ENCODE measurements at places on chromosomes 16 and 17.

DNA sequence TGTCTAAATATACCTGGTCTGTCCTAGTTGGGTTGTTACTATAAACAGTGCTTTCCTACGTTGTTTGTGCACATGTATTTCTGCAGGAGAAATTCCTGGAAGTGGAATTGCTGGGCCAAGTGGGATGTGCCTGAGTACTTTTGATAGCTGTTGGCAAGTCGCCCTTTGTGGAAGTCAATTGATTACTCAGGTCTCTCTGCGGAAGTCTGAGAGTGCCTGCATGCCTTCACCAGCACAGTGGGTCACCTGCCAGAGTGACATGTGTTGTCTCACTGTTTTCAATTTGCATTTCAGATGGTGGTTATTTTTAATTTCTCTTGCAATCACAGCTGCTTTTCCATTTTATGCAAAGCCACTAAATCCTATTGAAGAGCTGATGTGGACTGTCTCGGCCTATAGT lies 2.3 kb upstream of the MVD start:
- no peak for DNase-seq

DNA sequence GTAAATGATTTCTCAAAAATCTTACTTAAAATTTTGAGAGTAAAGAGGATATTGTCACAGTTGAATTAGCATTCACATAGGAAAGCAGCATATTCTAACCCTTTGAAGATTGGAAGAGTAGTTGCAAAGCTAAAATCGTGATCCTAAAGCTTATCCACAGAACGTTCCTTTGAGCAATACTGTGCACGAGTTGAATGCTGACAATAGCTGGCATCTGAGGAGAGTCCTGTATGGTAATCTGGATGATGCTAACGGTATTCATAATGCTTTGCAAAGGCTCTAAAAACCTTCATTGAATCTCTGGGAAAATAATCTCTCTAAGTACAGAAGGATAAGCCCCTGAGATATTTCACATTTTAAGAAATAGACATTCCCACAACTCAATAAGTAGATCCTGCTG lies 354.6 kb downstream of the CDH8 start:
- no peak for DNase-seq

- DNase-seq = no peak
These were observed 35.7 kb downstream of the SMARCE1 start for GRCh38 chr17:40611840-40612474.

GRCh38 chr16:88744577-88745521 lies 38.5 kb downstream of the CTU2 start:
- DNase-seq = no peak

DNA sequence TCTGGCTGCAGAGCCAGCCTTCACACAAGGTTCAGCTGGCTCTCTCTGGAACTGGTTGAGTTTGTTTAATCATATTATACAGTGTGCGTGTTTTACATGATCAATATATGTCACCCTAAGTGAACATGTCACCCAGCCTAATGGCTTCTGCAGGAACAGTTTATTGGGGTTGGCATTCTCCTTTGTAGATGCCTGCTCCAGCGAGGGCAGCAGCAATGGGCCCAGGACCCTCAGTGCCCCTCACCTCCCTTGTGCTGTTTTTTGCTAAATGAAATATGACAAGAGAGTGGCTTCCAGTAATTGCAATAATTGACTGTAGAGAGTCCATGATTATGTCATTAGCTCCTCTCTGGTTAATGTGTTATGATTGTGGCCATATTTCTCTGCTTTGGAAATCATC lies 387.2 kb downstream of the TMEM114 start:
- DNase-seq = no peak

GRCh38 chr16:57039148-57039812 lies 49.9 kb downstream of the NLRC5 start:
- DNase-seq = no peak

DNA sequence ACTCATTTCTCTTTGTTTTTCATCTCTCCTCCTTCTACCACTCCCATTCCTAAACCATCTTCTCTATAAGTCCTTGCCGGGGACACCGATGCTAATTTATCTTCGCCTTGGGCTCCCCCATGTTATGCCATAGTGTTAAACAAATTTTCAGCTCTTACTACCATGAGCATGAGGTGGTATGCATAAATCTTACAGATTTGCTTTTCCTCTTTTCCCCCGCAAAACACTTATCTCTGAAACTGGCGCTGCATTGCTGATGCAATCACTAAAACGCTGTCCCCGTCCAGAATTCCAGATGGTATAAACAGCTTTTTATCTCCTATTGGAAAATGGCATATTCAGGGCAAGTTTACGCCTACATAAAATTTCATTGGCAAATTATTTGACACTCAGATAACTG lies 673.6 kb upstream of the CDH8 start:
- DNase-seq = no peak

DNA sequence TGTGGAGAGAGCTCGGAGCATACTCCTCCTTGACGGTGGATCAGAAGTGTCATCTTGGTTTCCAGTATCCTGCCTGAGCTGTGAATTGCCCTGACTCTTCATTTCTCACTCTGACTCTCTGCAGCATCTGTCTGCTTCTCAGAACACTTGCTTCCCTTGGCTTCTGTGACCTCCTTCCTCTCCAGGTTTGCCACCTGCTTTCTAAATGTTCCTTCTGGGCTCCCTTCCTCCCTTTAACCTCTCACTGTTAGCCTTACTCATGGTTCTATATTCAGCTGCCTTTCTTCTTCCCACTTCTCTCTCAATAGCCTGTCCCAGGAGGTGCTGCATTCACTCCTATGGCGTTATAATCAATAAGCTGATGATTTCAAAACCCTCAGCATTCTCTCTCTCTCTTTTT lies 11.2 kb upstream of the PRKAR1A start:
- DNase-seq = no peak

- no peak for DNase-seq
These were observed 45.9 kb downstream of the HS3ST3B1 start for GRCh38 chr17:14346801-14347200.

DNA sequence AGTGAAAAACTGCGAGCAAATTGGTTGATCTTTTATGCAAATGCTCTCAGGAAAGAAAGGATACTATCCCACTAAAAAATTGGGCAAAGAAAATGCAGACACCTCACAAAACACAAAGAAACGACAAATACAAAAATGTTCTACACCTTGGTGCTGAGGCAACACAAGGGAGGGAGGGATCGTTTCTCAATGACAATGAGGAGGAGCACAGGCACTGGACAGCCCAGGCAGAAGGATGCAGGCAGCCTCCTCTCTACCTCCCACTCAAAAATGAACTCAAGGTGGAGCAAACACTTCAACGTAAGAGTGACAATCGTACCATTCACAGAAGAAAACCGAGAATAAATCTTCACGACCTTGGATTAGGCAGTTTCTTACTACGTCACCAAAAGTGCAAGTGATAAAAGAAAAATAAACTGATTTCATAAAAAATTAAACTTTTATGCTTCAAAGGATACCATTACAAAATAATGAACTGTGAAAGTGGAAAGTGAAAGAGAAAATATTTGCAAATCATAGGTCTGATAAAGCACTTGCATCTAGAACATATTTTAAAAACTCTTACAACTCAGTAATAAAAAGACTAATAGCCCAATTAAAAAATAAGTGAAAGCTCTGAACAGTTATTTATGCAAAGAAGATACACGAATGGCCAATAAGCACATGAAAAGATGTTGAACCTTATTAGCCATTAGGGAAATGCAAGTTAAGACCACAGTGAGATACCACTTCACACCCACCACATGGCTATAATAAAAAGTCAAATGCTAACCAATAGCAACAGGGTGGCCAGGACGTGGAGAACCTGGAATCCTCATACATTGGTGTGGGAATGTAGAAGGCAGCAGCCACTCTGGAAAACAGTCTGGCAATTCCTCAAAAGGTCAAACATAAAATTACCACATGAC lies 80.8 kb upstream of the TRAP1 start:
- DNase-seq = no peak
